LHCN-M2 (cell line): ENCODE measurements at places on chromosomes 3 and 15.
A peak's percentile ranks its signal among the peaks of the same experiment; 100 is the strongest.

GRCh38 chr3:50167069-50167840 is 12.1 kb downstream of the SEMA3F start:
- no peak for DNase-seq

- no peak for DNase-seq
Observed at GRCh38 chr3:9040996-9041395, 77.7 kb upstream of the RAD18 start.

DNA sequence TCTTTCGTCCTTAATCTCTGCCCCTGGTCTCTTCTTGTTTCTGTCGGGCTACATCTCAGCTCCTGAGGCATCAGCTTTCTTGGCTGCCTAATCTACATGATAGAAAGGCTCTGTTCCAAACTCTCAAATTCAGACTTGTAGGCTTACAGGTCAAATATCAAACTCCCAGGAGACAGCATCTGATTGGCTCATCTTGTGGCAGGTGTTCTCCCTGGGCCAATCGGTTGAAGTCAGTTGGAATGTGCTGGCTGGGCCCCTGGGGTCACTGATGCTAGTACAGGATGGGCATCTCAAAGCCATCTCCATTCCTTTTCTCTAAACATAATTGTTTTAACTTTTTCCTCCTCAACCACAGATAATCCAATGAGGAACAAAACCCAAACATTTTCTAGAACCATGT is 198.7 kb downstream of the CNTN3 start:
- no peak for DNase-seq

- no peak for DNase-seq
Observed at GRCh38 chr3:15368561-15369135, 36.3 kb upstream of the SH3BP5 start.

GRCh38 chr3:170418422-170419398 is at the start of gene CLDN11:
CLDN11 (plus strand) TSS chr3:170418868; CDS start chr3:170419067, 199 bp downstream.
- no peak for DNase-seq

DNA sequence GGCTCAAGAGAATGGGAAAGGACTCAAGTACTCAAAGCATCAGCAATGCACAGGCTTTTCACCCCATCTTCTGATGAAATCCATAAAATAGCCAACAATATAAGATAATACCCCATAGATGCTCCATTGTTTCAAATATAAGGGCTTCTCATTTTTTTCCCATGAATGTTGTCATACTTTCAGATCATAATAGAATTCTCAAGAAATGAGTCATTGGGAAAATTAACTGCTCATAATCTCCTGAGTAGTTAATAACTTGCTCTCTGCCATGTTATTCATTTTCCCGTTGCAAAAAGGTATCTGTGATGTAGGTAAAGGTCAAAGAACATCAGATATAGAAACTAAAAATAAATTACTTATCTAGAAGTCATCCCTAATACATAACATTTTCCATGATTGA is 121.9 kb downstream of the NSUN3 start:
- peak; percentile 54 for DNase-seq

DNA sequence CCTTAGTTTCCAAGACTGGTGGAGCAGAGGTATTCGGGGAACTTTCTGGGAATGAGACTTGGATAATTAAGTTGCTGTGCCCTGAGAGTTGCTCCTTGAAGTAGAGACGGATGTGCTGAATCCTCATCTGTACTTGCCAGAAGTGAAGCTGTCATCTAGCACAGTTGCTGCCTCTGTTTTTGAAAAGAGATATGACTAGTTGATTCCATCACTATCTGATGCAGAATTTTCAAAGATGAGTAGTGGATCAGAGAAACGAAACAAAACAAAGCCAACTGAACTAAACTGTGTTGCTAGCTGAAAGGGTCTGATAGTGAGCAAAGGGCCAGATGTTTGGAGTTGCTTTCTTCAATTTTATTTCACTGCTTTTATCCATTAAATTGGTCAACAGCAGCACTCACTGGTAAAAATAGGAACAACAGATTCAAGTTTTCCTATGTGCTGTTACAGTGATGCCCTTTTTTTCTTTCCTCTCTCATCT is 52.7 kb downstream of the MITF start:
- peak; percentile 60 for DNase-seq

DNA sequence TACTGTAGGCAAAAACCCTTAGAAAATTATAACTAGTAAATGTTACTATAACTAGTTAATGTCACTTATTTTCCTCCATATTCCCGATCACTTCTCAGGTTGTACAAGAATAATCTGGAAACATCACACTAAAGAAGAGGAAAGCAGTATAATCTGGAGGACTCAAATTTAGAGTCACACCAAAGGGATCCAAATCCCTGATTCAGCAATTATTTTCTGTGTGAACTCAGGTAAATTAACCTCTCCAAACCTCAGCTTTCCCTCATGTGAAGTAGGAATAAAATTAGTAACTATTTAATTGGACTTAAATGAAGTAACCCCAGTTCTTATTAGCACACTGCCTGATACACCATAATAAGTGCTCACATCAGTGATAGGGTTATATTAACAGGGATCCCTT is 170.1 kb upstream of the NECTIN3 start:
- no peak for DNase-seq

DNA sequence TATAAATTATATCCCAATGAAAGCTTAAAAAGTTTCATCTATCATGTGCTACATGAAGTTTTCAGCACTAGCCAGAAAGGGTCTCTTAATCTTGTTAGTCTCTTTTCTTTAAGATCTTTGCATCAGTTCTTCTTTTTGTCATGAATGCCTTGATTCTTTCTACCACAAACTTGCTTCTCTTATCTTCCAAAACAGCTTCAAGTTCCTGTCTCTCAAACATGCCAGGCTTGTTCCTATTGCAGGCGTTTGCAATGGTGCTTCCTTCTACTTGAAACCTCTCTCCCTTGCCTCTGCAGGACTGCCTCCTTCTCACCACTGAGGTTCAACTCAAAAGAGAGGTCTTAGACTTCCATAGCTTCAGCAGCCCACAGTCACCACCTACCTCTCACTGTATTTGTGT is 104.3 kb upstream of the FRMD4B start:
- no peak for DNase-seq

DNA sequence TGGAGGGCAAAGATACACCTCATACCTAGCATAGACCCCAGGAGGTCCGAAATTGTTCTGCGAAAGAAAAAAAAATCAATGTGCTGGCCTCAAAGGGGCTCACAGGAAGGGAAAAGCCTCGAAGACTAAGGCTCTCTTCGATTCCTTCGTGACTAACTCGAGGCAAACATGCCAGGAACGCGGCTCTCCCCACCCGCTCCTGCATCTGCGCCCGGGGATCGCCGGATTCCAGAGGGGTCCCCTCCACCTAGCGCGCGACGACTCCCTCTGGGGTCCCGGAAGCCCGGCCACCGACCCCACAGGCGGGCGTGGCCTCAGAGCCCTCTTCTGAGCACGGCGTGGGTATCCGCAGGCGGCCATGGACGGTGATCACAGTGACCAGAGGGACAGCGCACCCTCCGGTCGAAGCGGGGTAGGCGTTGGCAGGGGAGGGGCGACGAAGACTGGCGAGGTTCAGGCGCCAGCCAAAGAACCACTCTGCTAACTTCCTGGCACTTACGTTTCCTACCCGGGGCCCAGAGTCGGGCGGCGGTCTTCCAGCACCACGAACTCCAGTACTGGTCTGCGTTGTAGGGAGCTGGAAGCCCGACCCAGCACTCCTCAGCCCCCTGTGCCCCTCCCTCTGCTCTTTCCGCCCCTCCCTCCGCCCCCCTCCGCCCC is 515 bp upstream of the EIF3J start:
- no peak for DNase-seq

DNA sequence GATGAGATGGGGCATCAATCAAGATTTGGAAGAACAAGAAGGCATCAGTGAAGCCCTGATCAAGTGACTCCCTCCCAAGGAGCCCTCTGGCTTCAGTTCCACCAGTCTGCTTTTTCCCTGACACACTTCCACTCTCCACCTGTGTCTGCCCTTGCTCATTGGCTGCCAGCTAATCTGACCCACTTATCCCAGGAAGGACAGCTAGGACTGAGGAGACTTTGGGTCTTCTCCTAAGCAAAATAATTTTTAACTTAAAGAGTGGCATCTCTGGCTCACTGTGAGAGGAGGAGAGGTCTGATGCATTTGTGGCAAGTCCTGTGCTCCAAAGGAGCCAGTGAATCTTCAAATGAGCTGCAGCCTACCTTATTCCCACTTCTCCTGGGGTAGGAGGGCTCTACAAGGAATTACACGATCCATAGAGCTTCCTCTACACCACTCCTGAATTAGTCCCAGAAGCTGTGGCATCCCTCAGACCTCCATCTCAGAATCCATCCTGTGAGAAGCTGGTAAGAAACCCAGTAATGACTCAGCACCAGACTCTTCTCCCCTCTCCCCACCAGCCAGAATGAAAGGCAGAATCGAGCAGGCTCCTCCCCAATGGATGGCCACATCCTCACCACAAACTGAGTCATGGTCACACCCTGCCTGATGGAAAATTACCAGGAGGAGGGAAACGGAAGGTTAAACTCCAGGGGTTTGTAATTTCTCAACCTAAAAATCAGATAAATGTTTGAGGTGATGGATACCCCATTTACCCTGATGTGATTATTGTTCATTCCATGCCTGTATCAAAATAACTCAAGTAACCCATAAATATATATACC is 6.3 kb upstream of the PKM start:
- peak; percentile 98 for DNase-seq

DNA sequence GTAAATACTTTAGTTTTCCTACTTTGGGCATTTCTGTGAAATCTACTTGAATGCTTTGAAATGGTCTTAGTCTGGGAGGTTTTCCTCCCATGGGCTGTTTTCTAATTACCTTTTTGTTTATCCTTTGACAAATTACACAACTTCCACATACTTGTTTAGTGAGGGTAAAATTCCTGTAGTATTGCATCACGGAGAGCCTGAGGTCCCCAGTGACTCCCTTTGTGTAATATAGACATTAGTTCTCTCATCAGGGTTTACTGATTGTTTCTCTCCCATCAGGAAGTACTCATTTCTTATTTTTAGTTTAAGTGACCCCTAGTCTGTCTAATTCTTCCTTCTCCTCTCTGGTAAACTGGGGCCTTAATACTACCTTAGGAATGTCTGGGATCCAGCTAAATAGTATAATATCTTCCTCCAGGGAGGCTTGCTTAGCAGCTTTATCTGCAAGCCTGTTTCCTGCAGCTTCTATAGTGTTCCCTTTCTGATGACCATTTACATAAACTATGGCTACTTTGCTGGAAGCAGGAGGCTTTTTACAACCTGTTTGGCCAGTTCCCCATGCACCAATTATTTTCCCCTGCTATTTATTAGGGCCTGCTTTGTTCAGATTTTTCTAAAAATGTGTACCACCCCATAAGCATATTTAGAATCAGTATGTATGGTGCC is 87.2 kb upstream of the XCR1 start:
- DNase-seq: peak; percentile 90
